ENCODE measurements at places on chromosomes 12 and 14.

DNA sequence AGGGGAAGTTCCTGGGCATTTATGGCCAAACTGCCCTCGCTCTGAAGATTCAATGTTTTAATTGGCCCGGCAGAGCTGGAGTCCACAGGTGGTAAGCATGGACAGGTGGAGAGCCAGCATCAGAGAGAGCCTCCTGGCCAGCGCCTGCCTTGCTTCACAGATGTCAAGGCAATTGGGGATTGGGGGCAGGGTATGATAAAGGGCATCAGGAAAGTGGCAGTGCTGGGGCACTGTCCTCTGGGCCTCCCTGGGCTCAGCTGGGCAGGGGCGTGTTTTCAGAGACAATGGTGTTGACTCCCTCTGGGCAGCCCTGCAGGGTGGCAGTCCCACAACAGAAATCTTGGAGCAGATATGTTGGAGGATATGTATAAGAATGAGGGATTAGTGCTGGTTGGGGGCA, 237.3 kb downstream of the CACNA1C start:
- no peaks in the 10 kb centered on the region for H3K27me3 ChIP-seq
- no peaks in the 10 kb centered on the region for H3K4me1 ChIP-seq
- DNase-seq, result no peak
- H3K4me3 ChIP-seq, result no peak overlapping the region

GRCh38 chr14:21525571-21525961, 580 bp downstream of the SALL2 start:
- no peak overlapping the region for H3K27ac ChIP-seq
- peak overlapping the region; percentile 87 for H3K4me3 ChIP-seq
- no peaks in the 10 kb centered on the region for H3K27me3 ChIP-seq
- no peaks in the 10 kb centered on the region for H3K36me3 ChIP-seq
- peaks cover 9% of the 10 kb centered on the region for H3K4me1 ChIP-seq

DNA sequence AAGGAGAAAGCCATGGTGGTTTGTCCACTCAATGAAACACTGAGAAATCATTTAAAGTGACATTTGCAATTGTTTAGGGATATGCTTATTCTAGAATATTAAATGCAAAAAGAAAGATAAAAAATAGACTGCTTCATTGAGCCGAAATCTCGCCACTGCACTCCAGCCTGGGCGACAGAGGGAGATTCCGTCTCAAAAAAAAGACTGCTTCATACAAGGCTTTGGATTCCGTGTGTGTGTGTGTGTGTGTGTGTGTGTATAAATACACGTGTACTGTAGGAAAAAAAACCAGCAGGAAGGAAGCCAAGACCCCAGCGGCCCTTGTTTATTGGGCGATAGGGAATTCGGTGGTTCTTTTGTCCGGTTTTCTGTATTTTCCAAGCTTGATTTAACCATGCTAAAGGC, 3.2 kb upstream of the ZNF839 start:
- no peaks in the 10 kb centered on the region for H3K27me3 ChIP-seq
- H3K36me3 ChIP-seq, result no peaks in the 10 kb centered on the region
- H3K4me1 ChIP-seq, result peaks cover 49% of the 10 kb centered on the region
- H3K4me3 ChIP-seq, result no peak overlapping the region
- no peak overlapping the region for H3K27ac ChIP-seq

- no peak overlapping the region for H3K4me3 ChIP-seq
- no peak for DNase-seq
- H3K4me1 ChIP-seq, result peaks cover 21% of the 10 kb centered on the region
- H3K27ac ChIP-seq, result no peak overlapping the region
- H3K36me3 ChIP-seq, result no peaks in the 10 kb centered on the region
- no peaks in the 10 kb centered on the region for H3K27me3 ChIP-seq
These were observed 1.6 kb downstream of the ZFYVE26 start for GRCh38 chr14:67814821-67815220.

GRCh38 chr14:75126679-75127473, at the start of gene NEK9:
Gene NEK9 (minus strand): TSS chr14:75127048. CDS start chr14:75126921, 127 bp downstream.
- peaks cover 20% of the 10 kb centered on the region for H3K4me1 ChIP-seq
- H3K36me3 ChIP-seq, result no peaks in the 10 kb centered on the region
- peak; percentile 86 for DNase-seq

- no peak overlapping the region for H3K4me3 ChIP-seq
- H3K36me3 ChIP-seq, result no peaks in the 10 kb centered on the region
- no peaks in the 10 kb centered on the region for H3K27me3 ChIP-seq
- peak overlapping the region; percentile 98 for H3K27ac ChIP-seq
- peak; percentile 67 for DNase-seq
These were observed 26.0 kb downstream of the WBP11 start for GRCh38 chr12:14777271-14777670.

GRCh38 chr14:32350020-32350419, 20.9 kb downstream of the AKAP6 start:
- H3K4me1 ChIP-seq, result no peaks in the 10 kb centered on the region
- H3K27me3 ChIP-seq, result no peaks in the 10 kb centered on the region
- DNase-seq, result no peak
- no peaks in the 10 kb centered on the region for H3K36me3 ChIP-seq
- no peak overlapping the region for H3K27ac ChIP-seq

GRCh38 chr12:79664518-79664917, 26.2 kb downstream of the PAWR start:
- H3K27me3 ChIP-seq, result no peaks in the 10 kb centered on the region
- no peak overlapping the region for H3K4me3 ChIP-seq
- peaks cover 10% of the 10 kb centered on the region for H3K4me1 ChIP-seq
- no peaks in the 10 kb centered on the region for H3K36me3 ChIP-seq

DNA sequence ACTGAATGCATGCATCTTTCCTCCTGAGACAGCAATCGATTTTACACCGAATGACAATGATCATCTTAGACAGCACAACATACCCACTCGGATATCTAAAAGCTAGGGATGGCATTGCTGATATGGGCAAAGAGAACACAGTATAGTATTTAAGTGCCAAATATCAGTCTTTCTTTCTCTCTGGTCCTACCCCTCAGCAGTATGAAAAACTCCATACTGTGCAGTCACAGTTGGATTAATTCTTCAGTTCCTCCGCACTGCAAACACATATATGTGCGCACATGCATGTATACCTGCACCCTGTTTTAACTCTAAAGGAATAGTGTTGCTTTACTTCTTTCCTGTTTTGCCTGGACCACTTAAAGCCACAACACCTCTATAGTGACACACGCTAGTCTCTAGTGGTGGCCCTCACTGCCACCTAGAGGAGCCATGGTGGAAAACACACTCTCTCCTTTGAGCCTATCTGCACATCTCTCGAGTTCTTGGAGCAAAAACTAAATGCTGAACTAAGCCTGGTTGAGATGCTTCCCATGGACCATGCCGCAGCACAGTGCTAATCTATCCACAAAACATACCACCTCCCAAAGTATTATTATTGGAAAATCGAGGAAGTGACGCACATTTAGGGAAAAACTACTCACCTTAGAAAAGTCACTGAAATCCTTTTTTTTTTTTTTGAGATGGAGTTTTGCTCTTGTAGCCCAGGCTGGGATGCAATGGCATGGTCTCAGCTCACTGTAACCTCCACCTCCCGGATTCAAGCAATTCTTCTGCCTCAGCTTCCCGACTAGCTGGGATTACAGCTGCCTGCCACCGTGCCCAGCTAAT, 11.9 kb downstream of the TMEM52B start:
- peak; percentile 58 for DNase-seq
- H3K4me1 ChIP-seq, result no peaks in the 10 kb centered on the region
- no peak overlapping the region for H3K27ac ChIP-seq
- no peaks in the 10 kb centered on the region for H3K27me3 ChIP-seq
- H3K36me3 ChIP-seq, result no peaks in the 10 kb centered on the region

GRCh38 chr12:17108877-17109541, 503.0 kb upstream of the LMO3 start:
- H3K27ac ChIP-seq, result no peak overlapping the region
- no peak for DNase-seq
- H3K4me3 ChIP-seq, result no peak overlapping the region
- H3K27me3 ChIP-seq, result no peaks in the 10 kb centered on the region

- no peak overlapping the region for H3K4me3 ChIP-seq
- H3K4me1 ChIP-seq, result no peaks in the 10 kb centered on the region
- no peaks in the 10 kb centered on the region for H3K36me3 ChIP-seq
- no peak for DNase-seq
These were observed 8.1 kb downstream of the COCH start for GRCh38 chr14:30882431-30882830.

DNA sequence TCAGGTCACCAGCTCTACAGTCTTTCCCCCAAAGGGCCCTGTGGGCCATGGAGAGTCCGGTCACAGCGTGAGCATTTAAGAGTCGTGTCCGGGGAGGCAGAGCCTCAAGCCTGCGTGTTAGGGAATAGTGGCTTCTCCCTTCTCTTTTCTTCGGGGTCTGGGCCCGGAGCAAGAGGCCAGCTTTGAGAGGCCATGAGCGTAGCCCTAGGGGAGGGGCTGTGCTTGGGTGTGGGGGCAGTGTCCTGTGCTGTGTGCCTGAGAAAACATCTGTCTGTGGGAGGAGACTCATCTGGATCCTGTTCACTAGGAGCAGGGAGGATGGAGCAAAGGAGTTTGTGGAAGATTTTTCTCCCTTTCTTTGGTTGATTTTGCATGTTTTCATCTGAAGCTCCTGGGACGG, 5.3 kb downstream of the LRP1-AS start:
- DNase-seq, result no peak
- no peaks in the 10 kb centered on the region for H3K4me1 ChIP-seq
- H3K27me3 ChIP-seq, result no peaks in the 10 kb centered on the region
- no peak overlapping the region for H3K27ac ChIP-seq

DNA sequence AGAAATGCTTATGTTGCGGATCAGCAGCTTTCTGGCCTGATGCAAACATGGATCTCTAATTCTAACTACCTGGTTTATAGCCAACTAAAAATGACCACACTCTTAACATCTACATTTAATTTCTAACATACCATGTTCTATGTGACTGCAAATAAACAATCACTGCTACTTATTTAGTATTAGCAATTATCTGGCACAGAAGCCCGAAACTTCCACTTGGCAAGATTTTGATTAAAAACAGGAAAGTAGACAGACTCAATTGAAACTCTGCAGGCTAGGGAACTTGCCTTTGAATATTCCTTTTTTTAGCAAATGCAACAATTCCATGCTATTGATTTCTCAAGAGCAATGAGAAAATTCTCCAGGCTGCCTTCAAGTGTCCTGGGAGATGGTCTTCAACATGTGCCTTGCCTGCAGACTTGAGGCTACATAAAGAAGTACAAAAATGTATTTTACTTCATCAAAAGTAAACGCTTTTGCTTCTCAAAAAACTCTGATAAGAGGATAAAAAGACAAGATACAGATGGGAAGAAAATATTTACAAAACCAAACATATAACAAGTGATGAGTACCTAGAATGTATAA, 9.1 kb upstream of the TMCC3 start:
- H3K4me3 ChIP-seq, result no peak overlapping the region
- H3K27ac ChIP-seq, result no peak overlapping the region
- H3K36me3 ChIP-seq, result no peaks in the 10 kb centered on the region
- H3K4me1 ChIP-seq, result no peaks in the 10 kb centered on the region

- no peak overlapping the region for H3K4me3 ChIP-seq
- DNase-seq, result no peak
- H3K27ac ChIP-seq, result no peak overlapping the region
- H3K36me3 ChIP-seq, result no peaks in the 10 kb centered on the region
These were observed 1.8 kb downstream of the BAG5 start for GRCh38 chr14:103560691-103561090.
